ENCODE measurements at places on chromosomes 5 and 9.

GRCh38 chr5:52502460-52502999 lies 285.2 kb upstream of the ITGA1 start:
- DNase-seq: no peak

- DNase-seq: no peak
These were observed 62.0 kb downstream of the BARX1 start for GRCh38 chr9:93893194-93893593.

DNA sequence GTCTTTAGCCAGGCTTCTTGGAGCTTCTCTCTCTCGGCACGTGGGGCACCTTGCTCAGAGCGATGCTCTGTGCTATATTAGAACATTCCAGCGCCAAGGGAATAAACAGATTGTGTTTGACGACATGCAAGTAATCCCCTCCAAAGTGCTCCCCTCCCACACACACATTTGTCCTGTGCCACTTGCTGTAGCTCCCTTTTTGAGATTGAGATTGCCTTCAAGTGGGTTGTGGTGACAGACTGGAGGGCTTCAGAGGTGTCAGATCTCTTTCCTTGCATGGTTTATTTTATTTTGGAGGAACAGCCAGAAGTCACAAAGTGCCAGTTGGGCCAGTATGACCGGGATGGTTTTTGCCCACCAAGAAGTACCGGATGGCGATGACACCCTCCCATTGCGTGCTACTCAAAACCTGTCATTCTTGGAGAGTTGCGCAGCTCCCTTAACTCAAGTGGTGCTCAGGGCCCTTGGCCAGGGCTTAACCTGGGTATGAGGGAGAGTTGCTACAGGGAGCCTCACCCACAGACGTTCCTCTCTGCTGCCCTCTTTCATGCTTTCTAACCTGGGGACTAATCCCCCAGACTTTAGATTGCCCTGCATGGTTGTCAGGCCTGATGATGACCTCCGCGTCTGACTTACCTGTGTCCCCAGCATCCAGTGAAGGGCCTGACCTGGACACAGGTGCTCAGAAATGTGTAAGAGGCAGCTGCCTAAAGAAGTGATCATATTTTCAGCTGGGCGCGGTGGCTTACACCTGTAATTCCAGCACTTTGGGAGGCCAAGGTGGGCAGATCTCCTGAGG lies 18.8 kb upstream of the RPL26L1 start:
- DNase-seq: no peak

- no peak for DNase-seq
These were observed 78.7 kb downstream of the GAS1 start for GRCh38 chr9:86868616-86869015.

- no peak for DNase-seq
These were observed 10.6 kb upstream of the SLC6A19 start for GRCh38 chr5:1190837-1191239.

DNA sequence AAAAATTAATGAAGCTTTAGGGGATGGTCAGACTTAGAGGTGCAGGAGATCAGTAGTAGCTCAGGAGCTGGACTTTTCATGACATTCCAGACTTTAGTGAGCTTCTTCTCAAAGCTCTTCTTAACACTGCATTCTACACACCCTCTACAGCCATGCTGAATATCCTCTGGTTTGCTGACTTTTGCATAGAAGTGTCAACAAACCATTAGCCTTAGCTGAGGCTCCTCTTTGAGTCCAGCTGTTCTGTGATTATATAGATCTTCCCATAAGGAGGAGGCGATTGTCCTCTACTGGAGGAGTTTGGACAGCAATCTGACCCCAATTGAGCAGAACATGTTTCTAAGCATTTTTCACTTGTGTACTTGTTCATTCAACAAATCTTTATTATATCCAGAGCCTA lies 75.0 kb upstream of the RUSC2 start:
- no peak for DNase-seq

DNA sequence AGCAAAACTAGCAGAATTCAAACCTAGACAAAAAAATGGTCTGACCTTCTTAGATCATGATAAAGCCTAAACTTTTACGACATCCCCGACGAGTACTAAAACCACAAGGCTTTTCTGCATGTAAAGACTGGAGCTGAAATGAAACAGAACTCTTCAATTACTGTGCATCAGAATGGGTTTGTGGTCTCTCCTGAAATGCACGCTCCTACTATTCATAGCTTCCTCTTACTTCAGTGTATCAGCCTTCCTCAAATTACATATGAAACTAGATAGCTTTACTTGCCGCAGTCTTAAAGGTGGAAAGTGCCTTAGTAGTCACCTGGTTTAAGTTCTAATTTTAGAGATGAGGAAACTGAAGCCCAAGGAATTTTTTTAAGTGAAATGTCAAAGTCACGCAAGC lies 24.6 kb upstream of the MED10 start:
- DNase-seq: no peak

GRCh38 chr5:69491027-69491426 lies 1.6 kb upstream of the OCLN start:
- no peak for DNase-seq

- DNase-seq: no peak
These were observed 102.0 kb downstream of the PHF2 start for GRCh38 chr9:93678199-93679019.

GRCh38 chr5:81842795-81843398 lies 92.0 kb upstream of the SSBP2 start:
- DNase-seq: no peak

GRCh38 chr5:57176350-57176857 lies 2.5 kb downstream of the GPBP1 start:
- peak; percentile 27 for DNase-seq

- DNase-seq: no peak
These were observed 12.3 kb upstream of the CAST start for GRCh38 chr5:96649681-96650540.

DNA sequence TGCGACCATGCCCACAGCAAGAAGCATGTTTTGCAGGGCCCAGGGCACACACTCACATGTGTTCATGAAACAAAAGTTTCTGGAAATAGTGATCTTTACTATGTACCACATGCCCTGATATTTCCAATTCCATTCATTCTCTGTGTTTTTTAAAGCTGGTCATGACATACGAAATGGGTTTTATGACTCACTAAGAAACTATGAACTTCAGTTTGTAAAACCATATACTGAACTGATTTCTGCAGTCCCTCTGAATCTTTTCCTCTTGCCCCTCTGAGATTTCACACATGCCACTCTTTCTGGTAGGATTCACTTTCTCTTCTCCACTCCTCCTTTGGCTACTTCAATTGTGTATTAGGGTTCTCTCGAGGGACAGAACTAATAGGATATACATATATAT lies 416.1 kb upstream of the TRPC7 start:
- DNase-seq: no peak
